Kidney epithelial cell (primary cell): ENCODE measurements at places on chromosomes 16 and 17.

GRCh38 chr16:65660390-65660789, 538.5 kb upstream of the CDH11 start:
- no peak for DNase-seq

- no peak for DNase-seq
Measured at GRCh38 chr17:43332230-43332629, 66.6 kb upstream of the ARL4D start.

DNA sequence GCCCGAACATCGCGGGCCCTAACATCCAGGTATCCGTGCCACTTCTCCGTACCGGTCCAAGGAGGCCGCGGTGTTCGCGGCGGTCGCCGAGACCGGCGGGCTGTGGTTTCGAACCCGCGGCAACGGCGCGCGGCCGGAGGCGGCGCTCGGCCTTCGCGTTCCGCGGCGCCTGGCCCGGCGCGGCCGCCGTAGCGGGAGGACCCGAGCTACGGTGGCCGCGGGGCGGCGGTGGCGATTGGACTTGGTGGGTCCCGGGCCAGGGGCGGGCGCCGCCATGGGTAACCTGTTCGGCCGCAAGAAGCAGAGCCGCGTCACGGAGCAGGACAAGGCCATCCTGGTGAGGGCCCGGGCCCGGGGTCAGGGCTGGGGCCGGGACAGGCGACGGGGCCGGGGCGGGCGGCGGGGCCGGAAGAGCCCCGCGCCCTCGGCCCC, at the start of gene CHMP6:
Gene CHMP6, plus strand, starts transcription at position 197 of the 432 bp plus-strand sequence. Its CDS starts 78 bp downstream, at position 275.
- DNase-seq, result no peak

DNA sequence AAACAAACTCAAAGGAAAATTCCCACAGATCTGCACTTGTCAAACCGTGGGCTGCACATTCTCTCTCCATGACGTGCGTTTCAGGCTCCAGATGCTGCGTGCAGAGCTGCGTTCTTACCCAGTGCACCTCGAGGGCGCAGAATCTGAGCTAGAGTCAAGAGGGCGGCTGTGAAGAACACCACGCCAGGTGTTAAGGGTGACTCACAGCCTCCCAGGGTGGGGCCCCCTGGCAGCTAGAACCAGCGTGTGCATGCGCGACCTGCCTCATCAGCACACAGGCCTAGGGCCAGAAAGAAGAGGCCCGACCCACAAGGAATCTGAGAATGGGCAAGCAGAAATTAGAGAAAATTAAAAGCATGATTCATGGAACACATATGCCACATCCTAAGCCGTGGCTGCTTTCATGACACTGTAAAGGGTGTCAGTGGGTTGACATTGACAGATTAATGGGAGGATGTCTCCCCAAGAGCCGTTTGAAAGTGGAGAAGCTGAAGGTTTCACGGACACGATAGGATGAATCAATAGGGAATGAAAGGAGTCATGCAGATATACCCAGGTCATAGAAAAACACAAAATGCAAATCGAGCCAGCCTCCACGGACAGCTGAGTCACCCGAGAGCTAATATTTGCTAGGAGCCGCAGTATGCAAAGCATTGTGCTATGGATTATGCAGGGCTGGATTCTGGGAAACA, 29.0 kb downstream of the MARCHF10 start:
- peak; percentile 97 for DNase-seq

GRCh38 chr16:13970708-13971422, 50.9 kb downstream of the ERCC4 start:
- no peak for DNase-seq

DNA sequence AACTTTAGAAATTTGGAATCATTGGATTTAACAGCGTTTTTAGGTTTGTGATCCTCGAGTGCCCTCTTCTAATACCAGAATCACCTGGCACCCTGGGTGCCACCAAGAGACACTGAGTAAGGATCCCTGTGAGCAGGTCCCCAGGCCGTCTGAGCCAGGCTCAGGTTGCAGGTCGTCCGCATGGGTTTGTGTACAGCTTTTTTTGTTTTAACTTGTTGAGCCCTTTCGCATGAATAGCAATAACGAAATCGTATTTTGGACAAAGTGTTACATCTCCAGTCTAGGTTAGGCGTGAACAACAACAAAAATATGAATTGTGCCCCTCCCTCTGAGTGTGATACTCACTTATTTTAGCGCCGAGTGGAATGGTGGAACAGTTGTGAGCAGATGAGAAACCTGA, 10.9 kb downstream of the USP10 start:
- no peak for DNase-seq

DNA sequence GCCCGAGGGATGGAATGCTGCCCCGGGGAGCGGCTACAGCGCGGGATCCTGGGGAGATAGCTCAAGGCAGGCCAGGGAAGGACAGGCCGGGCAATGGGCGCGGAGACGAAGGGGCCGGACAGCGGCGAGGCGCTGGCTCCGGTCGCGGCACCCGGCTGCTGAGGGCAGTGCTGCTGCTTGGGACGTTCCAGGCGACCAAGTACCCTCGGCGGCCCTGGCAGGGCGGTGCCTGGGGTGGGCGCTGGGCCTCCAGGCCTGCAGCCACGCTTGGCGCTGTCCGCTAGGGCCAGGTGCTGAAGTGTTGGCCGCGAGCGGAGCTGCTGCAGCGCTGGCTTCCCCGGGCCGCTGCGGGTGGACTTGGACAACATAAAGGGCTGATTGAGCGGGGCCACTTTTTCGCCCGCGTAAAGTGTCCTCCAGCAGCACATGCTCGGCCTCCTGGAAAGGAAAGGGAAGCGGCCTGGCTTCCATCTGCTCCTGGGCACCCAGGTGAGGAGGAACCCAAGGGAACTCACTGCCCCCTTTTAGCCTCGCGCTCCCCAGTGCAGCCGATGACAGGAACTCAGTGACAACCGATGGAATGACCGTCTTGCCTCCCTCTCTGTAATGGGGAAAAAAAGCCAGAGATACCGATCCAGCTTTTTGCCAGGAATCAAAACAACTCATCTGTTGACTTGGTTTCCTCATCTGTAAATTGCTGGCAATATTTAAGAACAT, 23.7 kb downstream of the CLEC3A start:
- peak; percentile 10 for DNase-seq

DNA sequence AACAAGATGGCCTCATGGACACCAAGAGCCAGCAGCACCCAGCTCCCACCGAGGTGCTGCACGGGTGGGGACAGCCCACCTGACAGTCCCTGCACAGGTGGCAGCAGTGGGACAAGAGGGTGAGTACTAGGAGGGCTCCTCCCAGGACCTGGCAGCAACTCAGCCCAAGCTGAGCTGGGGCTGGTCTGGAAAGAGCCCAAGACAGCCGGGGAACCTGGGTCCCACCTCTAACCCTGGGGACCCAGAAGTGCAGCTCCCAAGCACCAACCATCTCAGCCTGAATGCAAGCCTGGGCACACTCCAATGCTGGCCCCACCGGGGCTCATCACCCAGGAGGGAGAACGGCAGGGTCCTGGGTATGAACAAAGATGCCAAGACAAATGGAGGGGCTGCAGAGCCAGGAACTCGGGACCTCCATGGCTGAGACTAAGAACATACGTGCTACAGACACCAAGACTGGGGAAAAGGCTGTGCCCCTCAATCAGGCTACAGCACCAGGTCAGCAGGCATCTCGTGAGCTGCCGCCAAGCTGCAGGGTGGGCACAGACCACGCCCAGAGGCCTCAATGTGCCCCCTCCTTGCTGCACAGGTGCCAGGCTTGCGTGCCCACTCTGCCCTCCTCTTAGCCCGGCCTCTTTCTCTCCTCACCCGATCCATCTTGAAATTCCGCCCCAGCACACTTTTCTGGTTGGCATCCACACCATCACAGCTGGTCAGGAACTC, 37.5 kb upstream of the GSG1L start:
- DNase-seq, result no peak

GRCh38 chr16:55324285-55325079, 479 bp downstream of the IRX6 start:
- DNase-seq, result no peak

- DNase-seq, result no peak
Measured at GRCh38 chr17:3763777-3764170, 37.2 kb downstream of the ITGAE start.

DNA sequence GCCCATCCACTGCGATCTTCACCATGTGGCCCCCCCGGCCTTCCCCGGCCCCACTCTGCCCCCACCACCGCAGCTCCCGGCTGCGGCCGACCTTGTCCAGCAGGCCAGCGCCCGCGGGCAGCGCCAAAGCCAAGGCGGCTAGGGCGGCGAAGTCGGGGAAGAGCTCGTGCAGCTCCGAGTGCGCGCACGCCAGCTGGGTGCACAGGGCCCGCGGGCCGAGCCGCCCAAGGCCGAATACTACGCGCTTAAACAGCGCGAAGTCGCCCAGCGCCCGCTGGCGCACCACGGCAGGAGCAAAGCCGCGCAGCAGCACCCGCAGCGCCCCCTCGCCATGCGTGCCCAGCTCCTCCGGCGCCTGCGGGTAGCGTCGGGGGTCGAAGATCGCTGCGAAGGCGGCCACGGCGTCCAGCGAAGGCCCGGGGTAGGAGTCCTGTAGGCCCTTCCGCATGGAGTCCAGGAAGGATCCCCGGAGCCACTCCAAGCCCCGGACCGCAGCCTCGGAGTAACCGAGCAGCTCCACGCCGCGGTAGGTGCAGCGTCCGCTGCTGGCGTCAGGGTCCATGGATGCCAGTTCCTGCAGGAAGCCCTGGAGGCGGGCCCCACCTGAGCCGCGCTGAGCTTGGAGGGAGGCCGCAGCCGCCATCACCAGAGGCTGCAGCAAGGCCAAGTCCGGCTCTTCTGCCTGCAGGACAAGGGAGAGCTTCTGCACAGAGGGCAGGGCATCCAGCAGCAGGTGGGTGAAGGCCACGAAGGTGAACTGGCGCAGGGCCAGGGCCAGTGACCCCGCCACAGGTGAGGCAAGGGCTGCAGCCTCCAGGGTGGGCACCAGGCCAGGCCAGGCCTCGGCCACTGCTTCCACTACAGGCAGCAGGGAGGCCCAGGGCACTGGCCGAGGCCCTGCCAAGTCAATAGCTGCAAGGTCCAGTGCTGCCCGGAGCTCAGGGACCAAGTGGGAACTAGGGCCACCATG, 10.3 kb downstream of the C17orf113 start:
- DNase-seq, result no peak

DNA sequence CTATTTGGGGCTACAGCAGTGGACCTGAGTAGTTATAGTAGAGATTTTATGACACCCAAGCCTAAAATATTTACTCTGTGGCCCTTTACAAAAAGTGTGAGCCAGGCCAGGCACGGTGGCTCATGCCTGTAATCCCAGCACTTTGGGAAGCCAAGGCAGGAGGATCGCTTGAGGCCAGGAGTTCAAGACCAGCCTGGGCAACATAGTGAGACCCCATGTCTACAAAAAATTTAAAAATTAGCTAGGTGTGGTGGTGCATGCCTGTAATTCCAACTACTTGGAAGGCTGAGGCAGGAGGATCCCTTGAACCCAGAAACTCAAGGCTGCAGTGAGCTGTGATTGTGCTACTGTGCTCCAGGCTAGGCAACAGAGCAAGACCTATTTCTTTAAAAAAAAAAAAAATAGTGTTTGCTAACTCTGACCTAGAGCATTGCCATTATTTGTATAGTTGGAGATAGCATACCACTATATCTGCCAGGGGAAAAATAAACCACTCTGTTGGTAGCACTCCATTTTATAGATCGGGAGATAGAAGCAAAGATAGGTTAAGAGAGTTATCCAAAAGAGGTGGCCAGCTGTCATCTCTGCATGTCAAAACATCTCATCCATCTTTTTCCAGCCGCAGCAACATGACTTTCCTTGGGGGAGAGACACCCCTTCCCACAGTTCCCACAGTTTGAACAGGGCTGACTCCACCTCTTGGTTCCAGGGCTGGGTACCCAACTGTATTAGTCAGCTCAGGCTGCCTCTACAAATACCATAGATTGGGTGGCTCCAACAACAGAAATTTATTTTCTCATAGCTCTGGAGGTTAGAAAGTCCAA, 3.0 kb upstream of the ITPRIPL2 start:
- DNase-seq, result no peak

- DNase-seq, result no peak
Measured at GRCh38 chr16:69402439-69402838, 16.6 kb upstream of the TERF2 start.

DNA sequence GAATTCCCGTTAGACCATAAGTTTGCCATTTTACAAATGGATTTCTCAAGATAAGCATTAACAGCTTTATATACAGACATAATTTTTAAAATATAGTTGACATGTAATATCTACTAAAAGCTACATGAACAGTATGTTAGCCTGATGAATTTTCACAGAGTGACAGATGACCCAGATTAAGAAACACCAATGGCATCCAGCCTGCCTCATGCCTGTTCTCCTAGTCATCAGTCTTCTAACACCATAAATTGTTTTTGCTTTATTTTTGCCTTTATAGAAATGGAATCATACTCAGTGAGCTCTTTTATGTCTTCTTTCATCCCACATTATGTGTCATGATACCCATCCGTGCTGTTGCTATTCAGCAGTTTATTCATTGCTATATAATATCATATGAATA, 80.0 kb downstream of the ATF7IP2 start:
- DNase-seq, result no peak

- no peak for DNase-seq
Measured at GRCh38 chr16:2664574-2664982, 17.7 kb upstream of the KCTD5 start.

DNA sequence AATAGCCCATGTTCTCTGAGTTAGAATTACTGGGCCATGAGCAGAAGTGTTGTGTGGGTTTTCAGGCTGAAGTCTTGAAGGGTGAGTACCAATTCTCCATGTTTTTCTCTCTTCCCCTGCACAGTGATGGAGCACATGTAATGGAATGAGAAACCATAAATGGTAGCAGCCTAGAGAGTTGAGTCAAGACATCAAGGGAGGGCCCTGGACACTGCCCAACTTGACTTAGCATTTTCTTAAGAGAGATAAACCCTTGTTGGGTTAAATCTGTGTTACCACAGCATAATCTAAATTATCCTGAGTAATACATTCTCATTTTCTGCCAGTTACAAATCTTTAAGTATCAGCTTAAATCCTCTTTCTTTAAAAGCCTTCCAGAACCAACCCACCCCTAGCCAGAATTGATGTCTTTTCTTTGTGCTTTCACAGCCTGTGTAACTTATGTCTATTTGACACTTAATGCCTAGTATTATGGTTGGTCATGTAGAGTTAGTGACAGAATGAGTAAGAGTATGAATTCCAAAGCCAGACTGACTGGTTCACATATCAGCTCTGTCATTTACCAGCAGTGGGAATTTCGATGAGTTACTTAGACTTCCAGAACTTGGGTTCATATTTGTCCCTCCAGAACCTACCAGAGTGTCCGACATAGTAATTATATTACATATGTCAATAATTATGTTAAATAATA, 27.0 kb upstream of the RGS9 start:
- no peak for DNase-seq

DNA sequence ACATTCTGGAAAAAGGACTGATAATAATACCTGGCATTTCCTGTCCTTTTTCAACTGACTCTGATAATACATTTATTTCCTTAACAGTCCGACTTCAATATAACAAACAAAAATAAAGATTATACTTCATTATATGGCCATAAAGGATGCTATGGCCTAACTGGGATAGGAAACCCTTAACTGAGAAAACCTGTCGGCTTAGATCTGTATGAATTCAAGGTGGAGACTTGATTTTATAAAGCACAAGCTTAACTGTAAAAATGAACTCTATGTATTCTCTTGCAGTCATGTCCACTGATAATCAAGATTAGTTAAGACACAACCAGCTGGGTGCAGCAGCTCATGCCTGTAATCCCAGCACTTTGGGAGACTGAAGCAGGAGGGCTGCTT, 102.2 kb downstream of the MYO1D start:
- DNase-seq, result no peak

GRCh38 chr16:1532081-1532760, 1.2 kb upstream of the TMEM204 start:
- no peak for DNase-seq
